T-helper 17 cell (primary cell): ENCODE measurements at places on chromosomes 6 and 20. TPM values are rescaled to one million over a fixed set of nuclear protein-coding genes. Genes with fewer than 3 reads are reported as not detected.

NNAT gene
- total RNA-seq, result not detected

ADGRF1 gene
- total RNA-seq, result not detected

BPIFB4 gene
- not detected for total RNA-seq

MRPL14 gene
- total RNA-seq, result 13.7 TPM

RAB23 gene
- 0.29 TPM for total RNA-seq

RRAGD gene
- 7.8 TPM for total RNA-seq

UNC5CL gene
- total RNA-seq, result 4.9 TPM

HLA-DQA1 gene
- total RNA-seq, result 18.2 TPM

WFDC6 gene
- not detected for total RNA-seq

CAP2 gene
- not detected for total RNA-seq

PTK6 gene
- 0.50 TPM for total RNA-seq

SPTLC3 gene
- 0.42 TPM for total RNA-seq

MLN gene
- not detected for total RNA-seq

TDP2 gene
- 42.0 TPM for total RNA-seq

C6orf89 gene
- 36.4 TPM for total RNA-seq

EPPIN gene
- total RNA-seq, result not detected

SUPT3H gene
- total RNA-seq, result 17.6 TPM

ZNF334 gene
- total RNA-seq, result 0.21 TPM

CNBD2 gene
- total RNA-seq, result 16.6 TPM

CST2 gene
- not detected for total RNA-seq

CCND3 gene
- total RNA-seq, result 247 TPM

HSPA12B gene
- total RNA-seq, result not detected

SULF2 gene
- total RNA-seq, result 6.5 TPM

RSPO4 gene
- not detected for total RNA-seq

TRIM10 gene
- total RNA-seq, result not detected
